ENCODE measurements at places on chromosomes 5 and 9.

DNA sequence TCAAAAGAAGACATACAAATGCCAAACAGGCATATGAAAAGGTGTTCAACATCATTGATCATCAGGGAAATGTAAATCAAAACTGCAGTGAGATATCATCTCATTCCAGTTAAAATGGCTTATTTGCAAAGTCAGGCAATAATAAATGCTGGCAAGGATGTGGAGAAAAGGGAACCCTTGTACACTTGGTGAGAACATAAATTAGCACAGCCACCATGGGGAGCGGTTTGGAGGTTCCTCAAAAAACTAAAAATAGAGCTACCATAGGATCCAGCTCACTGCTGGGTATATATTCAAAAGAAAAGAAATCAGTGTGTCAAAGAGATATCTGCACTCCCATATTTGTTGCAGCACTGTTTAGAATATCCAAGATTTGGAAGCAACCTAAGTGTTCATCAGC is 50.3 kb downstream of the AP3S1 start:
- no peak for DNase-seq

DNA sequence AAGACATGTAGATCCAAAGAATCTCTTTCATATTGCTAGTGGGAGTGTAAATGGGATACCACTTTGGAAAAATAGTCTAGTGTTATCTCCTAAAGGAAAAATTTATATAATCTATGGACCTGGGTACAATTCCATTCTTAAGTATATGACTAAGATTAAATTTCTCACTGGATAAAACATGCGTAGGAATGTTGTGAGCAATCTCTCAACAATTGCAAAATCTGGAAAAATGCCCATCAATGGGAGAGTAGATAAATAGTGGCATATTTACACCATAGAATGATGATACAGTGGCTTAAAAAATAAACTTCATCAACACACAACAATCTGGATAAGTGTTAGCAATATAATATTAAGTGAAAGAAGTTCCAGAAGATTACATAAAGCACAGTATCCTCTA is 469.5 kb downstream of the MAN2A1 start:
- DNase-seq = no peak

DNA sequence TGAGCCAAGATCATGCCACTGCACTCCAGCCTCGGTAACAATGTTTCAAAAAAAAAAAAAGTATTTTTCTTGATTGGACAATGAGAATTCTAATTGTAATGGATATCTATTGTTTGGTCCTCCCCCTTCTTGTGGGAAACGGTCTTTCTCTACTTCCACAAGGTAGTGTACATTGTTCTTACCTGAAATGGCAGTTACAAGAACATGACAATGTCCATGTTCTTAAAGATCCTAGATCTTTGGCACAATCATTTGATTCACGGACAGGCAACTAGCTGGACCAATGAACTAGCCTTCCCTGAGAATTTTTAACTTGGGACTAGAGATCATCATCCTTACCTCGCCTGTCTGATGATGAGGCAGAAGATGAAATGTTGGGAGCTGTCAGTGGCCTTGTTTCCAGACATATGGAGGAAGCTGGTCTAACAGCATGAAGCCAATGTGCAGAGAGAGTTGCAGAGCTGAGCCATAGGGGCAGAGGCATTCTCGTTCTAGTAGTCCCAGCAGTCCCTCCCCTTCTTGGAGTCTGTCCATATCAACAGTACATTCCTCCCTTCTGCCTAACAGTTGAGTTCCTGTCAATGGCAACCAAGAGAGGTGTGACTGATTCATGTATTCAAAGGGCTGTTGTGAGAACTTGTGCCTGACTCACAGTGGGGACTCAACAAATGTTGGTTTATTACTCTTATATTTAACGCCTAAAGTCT is 2.1 kb upstream of the MARCHF6 start:
- DNase-seq = no peak

DNA sequence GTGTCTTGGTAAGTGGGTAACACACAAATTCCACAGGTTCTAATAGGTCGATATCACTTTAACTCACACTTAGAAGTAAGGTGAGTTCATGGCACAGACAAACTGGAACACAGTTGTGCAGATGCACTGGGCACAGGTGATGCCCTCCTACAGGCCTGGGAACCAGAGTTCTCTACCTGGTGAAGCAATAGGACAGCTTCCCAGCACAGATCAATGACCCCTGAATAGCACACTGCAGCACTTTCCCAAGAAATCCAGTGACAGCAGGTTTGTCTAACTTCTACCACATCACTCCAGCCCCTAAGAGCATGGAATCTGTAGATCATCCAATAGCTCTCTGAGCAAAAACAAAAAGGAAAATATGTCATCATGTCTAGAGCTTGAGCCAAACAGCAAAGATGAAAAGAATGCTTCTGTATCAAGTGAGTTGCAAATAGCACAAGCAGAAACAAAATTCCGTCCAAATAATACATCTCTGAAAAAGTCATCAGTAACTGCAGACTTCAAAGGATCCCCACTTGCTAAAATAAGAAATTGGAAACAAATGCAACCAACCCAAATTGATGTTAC is 33.5 kb downstream of the MOCS2 start:
- DNase-seq = no peak

- DNase-seq = no peak
These were observed 67.2 kb upstream of the PANK3 start for GRCh38 chr5:168646335-168646734.

GRCh38 chr5:157295247-157295646 is 29.3 kb downstream of the CYFIP2 start:
- DNase-seq = no peak

DNA sequence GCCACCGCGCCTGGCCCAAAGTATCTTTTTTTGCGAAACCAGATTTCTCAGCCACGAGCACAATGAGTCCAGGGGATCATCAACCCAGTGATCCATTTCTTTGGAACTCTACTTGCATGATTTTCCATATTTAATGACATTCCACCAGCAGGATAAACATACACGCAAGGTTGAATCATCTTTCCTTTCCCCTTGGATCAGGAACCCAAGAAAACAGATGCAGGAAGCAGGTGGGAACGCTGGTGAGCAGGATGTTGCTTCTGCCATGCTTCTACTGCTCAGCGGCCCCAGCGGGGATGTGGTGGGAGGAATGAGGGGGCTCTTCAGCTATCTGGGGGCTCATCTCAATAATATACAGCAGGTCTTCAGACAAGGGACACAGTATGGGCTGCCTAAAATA is 118.2 kb downstream of the SEC61B start:
- no peak for DNase-seq

DNA sequence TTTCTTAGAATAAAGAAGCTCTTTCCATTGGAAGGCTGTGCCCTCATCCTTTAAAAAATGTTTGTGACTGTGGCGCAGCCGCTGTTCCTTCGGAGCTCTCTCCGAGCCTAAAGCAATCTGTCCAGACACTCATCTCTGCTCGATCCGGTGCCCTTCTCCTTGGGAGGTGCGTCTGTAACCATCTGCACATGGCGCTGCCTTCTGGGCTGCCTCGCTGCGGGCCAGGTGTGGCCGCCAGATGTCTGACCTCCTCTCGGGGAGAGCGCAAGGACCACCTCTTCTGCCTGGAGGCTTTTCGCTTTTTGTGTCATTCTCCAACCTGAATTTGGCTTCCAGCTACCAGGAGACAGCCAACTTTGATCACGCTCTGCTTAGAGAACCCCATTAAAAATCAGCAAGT is 153.4 kb upstream of the PTCH1 start:
- DNase-seq = no peak

- no peak for DNase-seq
These were observed 742 bp upstream of the LECT2 start for GRCh38 chr5:135955525-135955924.

- DNase-seq = peak; percentile 37
These were observed 19.8 kb upstream of the NUDT12 start for GRCh38 chr5:103582364-103582763.

DNA sequence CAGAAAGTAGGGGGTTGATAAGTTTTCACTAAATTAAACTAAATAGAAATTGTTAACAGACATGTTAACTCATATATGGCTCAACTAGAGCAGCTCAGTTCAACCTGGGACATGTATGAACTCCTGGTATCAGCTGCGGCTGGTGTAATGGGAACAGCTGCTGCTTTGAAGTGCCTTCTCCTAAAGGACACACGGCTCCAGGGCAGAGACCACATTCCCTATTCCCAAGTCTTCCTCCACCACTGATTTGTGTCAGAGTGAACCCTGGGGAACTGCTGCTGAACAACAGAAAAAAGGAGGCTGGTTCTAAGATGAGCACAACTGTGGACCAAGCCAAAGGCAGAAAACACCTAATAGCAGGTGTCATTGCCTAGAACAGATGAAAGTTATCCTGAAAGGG is 71.1 kb downstream of the MAPKAP1 start:
- no peak for DNase-seq

- no peak for DNase-seq
These were observed 14.7 kb downstream of the IGIP start for GRCh38 chr5:140140435-140140834.

DNA sequence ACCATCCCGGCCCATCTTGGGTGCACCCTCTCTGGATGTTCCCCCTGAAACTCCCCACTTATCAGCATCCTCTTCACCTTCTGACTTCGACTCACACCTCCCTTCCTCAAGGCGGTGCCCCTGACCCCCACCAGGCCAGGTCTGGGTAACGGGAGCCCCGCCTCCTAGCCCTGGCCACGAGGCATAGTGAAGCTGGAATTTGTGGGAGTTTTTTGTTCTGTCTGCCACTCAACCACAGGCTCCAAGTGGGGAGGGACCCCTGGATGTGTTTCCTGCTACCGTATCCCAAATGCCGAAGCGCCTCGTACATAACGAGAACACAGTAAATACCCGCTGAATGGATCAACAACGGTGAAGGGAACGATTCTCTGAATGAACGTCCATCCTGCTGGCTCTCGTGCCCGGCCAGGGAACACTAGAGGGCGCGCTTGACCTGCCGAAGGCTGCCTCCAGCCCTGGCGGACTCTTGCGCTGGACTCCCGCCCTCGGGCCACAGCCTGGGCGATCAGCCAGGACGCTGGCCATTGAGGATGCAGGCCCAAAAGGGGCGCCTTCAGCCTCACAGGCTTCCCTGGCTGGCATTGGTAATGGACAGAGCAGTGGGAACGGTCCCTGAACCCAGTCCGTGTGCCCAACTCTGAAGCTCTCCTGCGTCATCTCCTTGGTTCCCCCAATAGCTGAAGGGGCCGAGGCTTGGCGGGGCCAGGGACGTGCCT is 47.3 kb upstream of the PHYKPL start:
- peak; percentile 81 for DNase-seq

GRCh38 chr5:85648495-85648894 is 969.2 kb upstream of the COX7C start:
- no peak for DNase-seq

- peak; percentile 64 for DNase-seq
These were observed 43.1 kb downstream of the NDFIP1 start for GRCh38 chr5:142151436-142152383.

DNA sequence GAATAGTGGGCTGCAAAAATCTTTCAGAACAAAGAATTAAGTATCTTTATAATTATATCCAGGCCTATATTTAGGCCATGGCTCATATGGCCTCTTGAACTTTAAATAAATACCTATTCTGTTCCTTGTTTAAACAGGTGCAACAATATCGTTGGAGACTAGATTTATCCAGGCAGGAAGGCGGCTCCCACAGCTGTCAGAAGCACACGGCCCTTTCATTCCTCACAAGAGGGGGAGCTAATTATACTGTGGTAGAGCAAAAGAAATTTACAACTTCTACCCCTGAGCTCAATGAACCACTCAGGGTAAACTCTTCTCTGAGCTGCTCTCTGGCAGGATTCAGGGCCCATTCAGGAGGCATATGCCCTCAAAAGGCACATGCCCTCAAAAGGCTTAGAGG is 31.3 kb downstream of the TMEM174 start:
- DNase-seq = no peak

DNA sequence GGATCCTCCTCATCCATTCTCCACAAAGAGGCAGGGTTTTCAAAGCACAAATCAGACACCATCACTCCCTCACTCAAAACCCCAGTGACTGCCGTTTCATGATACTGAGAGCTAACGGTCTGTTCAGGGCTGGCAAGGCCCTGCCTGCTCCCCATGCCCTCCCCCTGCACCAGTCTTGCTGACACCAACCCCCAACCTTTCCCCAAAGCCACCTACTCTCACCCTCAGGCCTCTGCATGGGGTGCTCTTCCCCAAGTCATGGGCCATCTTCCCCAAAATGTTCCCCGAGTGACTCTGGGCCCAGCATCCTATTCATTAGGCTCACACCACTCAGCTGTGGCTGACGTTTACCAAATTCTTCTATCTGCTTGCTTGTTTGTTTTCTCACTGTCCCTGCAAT is 21.7 kb upstream of the OLFM1 start:
- no peak for DNase-seq

DNA sequence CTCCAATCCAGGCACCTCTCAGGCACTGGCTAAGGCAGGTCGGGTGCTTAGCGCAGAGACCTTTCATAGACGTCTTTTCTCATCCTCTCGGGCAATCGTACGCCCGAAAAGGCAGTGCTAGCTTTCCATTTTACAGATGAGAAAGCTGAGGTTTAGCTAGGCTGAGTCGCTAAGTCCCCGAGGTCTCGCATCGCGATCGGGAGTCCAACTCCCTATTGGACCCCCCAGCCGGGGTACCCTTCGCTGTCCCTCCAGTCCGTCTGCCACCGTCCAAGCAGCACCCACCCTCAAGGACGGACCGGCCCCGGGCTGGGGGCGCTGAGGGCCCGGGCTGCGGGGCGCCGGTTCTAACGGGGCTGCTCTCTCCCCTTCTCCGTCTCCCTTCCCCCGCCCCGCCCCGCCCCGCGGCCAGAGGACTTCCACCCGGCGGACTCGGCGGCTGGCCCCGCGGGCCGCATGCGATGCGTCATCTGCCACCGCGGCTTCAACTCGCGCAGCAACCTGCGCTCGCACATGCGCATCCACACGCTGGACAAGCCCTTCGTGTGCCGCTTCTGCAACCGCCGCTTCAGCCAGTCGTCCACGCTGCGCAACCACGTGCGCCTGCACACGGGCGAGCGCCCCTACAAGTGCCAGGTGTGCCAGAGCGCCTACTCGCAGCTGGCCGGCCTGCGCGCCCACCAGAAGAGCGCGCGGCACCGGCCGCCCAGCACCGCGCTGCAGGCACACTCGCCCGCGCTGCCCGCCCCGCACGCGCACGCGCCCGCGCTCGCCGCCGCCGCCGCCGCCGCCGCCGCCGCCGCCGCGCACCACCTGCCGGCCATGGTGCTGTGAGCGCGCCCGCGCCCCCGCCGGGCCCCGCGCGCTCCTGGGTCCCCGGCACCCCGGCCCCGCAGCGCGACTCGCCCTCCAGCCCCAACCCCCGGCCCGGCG is 12.5 kb upstream of the EXOSC2 start:
- no peak for DNase-seq

DNA sequence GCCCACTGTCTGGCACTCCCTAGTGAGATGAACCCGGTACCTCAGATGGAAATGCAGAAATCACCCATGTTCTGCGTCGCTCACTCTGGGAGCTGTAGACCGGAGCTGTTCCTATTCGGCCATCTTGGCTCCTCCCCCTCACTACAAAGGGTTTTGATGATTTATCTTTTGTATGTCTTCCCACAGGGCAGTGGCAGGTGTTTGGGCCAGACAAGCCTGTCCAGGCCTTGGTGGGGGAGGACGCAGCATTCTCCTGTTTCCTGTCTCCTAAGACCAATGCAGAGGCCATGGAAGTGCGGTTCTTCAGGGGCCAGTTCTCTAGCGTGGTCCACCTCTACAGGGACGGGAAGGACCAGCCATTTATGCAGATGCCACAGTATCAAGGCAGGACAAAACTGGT is 9.4 kb downstream of the BTNL8 start:
- no peak for DNase-seq

GRCh38 chr5:31133488-31133887 is 60.0 kb upstream of the CDH6 start:
- no peak for DNase-seq
